ENCODE measurements at places on chromosomes 7 and 10.

DNA sequence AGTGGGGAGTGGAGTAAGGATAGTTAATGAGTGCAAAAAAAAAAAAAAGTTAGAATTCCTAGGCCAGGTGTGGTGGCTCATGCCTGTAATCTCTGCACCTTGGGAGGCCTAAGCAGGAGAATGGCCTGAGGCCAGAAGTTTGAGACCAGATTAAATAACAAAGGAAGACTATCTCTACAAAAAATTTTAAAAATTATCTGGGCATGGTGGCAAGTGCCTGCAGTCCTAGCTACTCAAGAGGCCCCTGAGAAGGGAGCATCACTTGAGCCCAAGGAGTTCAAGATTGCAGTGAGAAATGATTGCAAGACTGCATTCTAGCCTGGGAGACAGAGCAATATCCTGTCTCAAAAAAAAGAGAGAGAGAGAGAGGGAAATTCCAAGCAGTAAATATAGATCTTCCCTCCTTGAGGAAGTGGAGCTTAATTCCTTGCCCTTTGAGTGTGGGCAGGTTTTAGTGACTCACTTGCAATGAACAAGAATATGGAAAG lies 19.5 kb upstream of the CSTF2T start:
- DNase-seq = peak; percentile 45

DNA sequence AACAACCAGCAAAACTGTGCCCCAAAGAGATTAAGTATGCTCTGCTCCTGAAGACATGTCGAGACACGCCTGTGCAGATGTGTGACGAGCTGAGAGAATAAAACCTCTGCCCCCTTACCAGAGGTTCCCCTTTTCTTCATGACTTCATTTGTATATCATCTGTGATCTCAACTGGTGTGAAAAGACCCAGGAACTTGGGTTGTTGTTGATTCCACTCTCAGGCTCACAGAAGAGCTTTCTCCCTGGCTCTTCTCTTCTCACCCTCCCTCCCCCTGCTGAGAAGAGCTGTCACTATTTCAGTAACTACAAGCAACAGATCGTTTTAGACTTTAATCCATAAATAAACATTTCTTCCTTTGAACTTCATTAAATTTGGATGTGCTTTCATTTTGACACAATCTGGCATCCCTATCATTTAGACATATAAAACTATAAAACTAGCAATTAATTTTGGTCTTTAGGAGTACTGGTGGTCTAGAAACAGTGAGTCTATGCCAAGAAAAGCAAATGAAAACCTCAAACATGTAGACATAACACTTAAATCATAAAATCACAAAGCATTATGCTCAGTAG lies 179.3 kb upstream of the FZD8 start:
- no peak for DNase-seq

GRCh38 chr10:75957314-75958120 lies 526.1 kb downstream of the LRMDA start:
- no peak for DNase-seq

GRCh38 chr7:95478272-95479037 lies 7.3 kb upstream of the ASB4 start:
- DNase-seq = peak; percentile 33
